ENCODE measurements at places on chromosomes 16 and 17. TPM values are rescaled to one million over a fixed set of nuclear protein-coding genes. Genes with fewer than 3 reads are reported as not detected.

LHX1 gene
- 39.2 TPM for total RNA-seq

EVPLL gene
- total RNA-seq, result 1.1 TPM

HOXB3 gene
- total RNA-seq, result 24.0 TPM

WFDC1 gene
- total RNA-seq, result 0.29 TPM

KRTAP4-4 gene
- not detected for total RNA-seq

CEMP1 gene
- total RNA-seq, result not detected

GOT2 gene
- total RNA-seq, result 114 TPM

DOC2A gene
- total RNA-seq, result not detected

- DNase-seq, result no peak
These were observed 3.8 kb upstream of the XYLT1 start for GRCh38 chr16:17474572-17474971.

GRCh38 chr17:3762922-3763776, 37.8 kb downstream of the ITGAE start:
- DNase-seq, result no peak

- no peak for DNase-seq
These were observed 75.5 kb downstream of the RPA1 start for GRCh38 chr17:1905190-1905913.

GRCh38 chr17:19645734-19646201, 2.8 kb upstream of the ALDH3A2 start:
- no peak for DNase-seq

GRCh38 chr16:73268366-73268993, 220.6 kb upstream of the ZFHX3 start:
- DNase-seq, result no peak

DNA sequence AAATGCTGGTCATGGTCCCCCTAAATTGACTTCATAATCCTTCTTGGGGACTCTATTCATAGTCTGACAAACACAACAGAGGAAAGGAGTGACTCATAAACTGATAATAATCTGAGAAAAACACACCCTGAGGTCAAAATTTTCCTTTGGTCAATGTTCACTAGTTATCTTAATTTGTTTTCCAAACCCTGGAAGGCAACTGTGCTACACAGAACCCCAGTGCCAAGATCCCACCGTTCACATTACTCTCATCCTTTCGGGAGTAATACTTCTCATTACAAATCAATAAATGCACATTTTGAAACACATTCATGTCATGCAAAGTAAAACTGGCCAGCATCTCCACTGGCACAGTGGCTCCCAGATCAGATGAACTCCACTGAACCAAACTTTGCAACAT, 23.2 kb downstream of the COIL start:
- no peak for DNase-seq

- DNase-seq, result no peak
These were observed 96.3 kb upstream of the ZNF469 start for GRCh38 chr16:88286301-88286923.

- no peak for DNase-seq
These were observed 215.0 kb upstream of the ZFHX3 start for GRCh38 chr16:73262931-73263330.

- DNase-seq, result no peak
These were observed 19.5 kb upstream of the CDC6 start for GRCh38 chr17:40268141-40268712.

- DNase-seq, result no peak
These were observed 2.2 kb upstream of the PLEKHH3 start for GRCh38 chr17:42678951-42679491.

DNA sequence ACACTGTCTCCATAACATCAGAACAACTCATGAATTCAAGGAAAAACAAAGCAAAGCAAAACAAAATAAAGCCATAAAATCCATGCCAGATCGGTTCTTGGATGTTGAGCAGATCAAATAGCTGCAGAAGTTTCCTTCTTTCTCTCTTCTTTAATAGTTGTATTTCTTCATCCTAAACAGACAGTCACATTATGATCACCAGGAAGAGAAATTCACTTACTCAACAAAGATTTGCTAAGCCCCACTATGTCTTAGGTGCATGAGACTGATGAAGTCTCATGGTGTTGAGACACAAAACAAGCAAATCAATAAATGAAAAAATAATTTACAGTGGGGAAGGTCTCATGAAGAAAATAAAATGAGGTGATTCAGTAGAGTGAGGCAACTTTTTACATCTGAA, 72.8 kb downstream of the WIPI1 start:
- DNase-seq, result no peak

- DNase-seq, result no peak
These were observed 2.5 kb upstream of the FBXL19 start for GRCh38 chr16:30920891-30921290.

- peak; percentile 18 for DNase-seq
These were observed 66.3 kb downstream of the BPTF start for GRCh38 chr17:67891481-67892119.

DNA sequence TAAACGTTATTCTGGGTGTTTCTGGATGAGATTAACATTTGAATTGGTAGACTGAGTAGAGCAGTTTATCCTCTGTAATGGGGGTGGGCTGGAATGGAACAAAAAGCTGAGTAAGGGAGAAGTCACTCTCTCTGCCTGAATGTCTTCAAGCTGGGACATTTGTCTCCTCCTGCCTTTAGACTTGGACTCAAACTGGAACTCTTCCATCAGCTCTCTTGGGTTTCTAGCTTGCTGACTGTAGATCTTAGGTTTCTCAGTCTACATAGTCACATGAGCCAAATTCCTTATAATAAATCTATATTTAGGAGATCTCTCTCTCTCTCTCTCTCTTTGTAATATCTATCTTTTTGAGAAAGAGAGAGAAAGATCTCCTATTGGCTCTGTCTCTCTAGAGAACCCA, 553.3 kb upstream of the CDH11 start:
- no peak for DNase-seq

GRCh38 chr17:31072186-31072585, 22.6 kb upstream of the NF1 start:
- no peak for DNase-seq

- no peak for DNase-seq
These were observed 26.7 kb downstream of the WNT9B start for GRCh38 chr17:46878055-46878454.

DNA sequence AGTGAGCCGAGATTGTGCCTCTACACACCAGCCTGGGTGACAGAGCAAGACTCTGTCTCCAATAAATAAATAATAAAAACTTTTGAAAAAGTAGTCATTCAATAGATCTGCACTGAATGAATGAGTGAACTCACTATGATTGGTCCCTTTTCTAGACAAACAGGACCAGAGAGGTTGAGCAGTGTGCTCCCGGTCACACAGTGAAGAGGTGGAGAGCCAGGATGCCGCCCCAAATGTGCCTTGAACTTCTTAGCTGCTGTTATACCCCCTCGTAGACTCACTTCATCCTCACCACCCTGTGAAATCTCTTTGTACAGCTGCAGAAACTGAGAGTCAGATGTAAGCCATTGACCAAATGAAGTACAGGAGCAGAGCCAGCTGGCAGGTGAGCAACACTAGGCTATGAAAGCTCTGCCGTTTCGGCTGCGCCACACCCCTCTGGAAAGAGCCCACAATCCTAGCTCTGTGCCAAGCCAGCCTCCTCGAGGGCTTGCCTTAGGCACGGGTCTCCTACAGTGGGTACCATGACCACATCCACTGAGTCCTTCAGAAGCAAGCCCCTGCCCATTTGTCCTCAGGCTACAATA, 7.8 kb upstream of the KIAA0513 start:
- no peak for DNase-seq

- no peak for DNase-seq
These were observed 6.2 kb upstream of the CD300LG start for GRCh38 chr17:43840814-43841213.

DNA sequence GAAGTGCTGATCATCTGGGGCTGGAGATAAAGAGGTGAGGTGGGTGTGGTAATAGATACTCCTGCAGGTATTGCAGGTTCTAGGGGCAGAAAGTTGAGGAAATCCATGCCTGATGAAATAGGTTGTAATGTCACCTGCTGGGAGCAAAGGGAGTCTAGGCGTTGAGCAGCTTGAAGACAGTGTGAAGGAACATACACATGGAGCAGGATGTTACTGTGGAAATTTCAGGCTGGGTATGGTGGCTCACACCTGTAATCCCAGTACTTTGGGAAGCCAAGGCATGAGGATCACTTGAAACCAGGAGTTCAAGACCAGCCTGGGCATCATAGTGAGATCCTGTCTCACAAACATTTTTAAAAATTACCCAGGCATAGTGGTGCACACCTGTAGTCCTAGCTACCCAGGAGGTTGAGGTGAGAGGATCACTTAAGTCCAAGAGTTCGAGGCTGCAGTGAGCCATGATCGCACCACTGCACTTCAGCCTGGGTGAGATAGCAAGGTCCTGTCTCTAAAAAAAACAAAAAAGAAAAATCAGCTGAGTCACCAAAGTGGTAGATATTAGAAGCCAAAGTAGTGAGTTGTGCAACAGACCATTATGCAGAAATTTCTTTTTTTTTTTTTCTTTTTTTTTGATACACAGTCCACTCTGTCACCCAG, 9.1 kb upstream of the CRYBA1 start:
- no peak for DNase-seq

- DNase-seq, result no peak
These were observed 35.0 kb upstream of the MRC2 start for GRCh38 chr17:62592341-62593099.

- DNase-seq, result no peak
These were observed 59.6 kb downstream of the TNFRSF13B start for GRCh38 chr17:16912021-16912962.

DNA sequence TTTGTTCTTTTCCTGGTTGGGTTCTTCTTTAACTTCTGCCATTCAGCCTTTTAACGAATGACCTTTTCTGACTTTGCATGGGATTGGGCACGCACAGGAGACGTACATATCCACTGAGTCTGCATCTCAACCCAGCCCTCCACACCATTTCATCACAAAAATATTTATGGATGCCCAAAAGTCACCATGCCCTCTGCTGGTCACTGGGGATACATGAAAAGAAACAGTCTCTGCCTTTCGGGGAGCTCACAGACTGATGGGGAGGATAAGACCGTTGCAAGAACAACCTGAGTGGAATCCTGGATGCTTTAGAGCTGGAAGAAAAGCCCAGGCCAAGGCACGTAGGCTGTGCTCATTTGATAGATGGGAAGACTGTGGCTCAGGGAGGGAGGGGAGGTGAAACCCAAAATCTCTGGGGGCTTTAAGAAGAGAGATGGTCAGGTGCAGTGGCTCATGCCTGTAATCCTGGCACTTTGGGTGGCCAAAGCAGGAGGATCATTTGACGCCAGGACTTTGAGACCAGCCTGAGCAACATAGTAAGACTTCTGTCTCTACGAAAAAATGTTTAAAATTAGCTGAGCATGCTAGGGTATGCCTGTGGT, 7.9 kb upstream of the MT2A start:
- no peak for DNase-seq

GRCh38 chr17:73976147-73976546, 227.3 kb upstream of the RPL38 start:
- DNase-seq, result no peak

DNA sequence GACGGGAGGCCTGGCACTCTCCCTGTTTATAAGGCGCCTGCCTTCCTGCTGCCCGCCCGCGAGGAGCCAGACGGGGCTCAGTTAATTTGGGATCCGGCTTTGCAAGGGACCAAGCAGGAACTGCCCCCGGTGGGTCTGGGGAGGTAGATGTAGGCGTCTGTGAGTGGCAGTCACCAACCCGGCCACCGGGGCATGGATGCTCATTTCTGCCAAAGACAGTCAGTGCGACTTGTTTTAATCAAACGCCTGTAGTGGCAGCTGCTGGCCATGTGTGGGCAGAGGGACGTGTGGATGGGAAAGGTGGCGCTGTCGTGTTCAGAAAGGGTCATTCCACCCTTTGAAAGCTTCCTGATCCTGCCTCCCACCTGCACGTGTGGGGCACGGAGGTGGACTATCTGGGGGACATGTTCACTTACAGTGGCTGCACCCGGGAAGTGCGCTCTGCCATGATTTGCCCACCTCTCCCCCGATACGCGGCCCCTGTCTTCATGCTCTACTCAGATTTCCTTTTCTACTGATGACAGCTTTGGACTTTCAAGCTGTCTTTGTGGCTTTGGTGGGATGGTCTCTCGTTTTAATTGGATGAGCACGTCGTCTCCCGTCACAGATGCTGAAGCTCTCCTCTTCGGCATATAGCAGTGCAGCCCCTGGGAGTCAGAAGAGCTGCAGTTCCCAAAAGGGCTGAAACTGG, 60.3 kb upstream of the CIBAR2 start:
- DNase-seq, result no peak

DNA sequence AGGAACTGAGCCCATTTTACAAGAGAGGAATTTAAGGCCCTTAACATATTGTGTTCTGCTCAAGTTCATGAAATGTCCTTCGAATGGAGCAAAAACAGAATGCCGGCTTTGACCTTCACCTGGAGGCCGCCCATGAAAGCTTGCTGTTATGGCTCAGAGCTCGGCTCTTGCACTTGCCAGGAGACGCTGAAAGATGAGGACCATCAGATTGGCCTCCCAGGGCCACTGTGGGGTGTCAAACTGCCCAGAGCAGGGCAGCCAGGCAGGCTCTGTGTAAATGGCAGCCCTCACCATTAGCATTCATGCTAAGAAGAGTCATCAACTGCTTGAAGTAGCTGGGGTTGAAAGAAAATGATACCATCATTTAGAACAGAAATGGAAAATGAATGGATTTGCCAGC, 39.3 kb downstream of the IL21R start:
- DNase-seq, result no peak

DNA sequence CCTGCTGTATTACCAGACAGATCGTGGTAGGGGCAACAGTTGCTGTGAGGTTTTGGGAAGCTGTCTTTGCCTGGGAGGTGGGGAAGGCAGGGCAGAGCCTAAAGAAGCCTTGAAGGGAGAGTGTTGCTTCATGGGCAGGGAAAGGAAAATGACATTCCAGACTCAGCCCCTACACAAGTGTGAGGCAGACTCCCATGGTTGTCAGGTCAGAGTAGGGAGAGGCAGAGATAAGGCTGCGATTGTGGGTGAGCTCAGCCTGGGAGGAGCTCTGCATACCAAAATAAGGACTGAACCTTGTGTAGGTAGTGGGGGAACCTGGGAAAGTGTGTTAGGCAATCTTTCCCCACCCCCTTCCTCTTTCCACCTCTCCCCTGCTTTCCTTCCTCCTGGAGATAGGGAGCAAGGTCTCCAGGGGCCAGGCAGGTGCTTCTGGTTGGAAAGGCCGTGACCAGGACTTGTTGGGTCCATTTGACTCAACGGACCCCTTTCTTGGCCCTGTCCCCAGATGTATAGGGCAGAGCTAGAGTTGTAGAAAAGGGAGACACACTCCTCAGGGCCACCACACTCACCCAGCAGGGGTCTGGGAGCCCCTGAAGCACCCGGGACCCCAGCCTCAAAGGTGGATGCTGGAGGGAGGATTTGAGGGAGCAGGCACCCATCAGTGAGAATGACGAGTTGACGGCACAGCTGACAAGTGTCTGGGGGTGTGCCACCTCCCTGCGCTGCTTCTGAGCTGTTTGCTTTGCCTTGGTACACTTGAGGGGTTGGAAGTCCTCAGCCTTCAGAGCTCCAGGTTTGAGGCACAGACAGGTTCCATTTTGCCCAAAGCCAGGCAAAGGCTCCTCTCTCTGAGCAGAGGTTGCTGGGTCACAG, 18.5 kb upstream of the TOB1 start:
- DNase-seq, result no peak

DNA sequence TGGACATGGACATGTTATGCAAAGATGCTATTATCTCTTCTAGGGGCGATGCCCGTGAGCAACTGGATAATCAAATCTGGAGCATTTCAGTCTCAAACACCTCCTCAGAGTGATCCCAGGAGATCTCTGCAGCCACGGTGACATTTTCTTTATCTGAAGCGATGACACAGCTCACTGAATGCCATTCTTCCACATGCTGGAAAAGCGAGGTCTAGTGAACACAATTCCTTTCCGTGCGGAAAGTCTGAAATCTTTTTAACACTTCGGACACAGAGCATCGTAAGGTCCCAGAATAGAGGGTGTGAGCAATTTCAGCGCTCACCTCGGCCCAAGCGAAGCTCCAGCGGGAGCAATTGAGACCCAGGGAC, 531 bp upstream of the HASPIN start:
- no peak for DNase-seq

GRCh38 chr17:57944908-57945307, 10.3 kb downstream of the CUEDC1 start:
- DNase-seq, result no peak

All from kidney epithelial cell (primary cell).